NCI-H1417 (cell line): ENCODE measurements at places on chromosomes 7 and 10.

DNA sequence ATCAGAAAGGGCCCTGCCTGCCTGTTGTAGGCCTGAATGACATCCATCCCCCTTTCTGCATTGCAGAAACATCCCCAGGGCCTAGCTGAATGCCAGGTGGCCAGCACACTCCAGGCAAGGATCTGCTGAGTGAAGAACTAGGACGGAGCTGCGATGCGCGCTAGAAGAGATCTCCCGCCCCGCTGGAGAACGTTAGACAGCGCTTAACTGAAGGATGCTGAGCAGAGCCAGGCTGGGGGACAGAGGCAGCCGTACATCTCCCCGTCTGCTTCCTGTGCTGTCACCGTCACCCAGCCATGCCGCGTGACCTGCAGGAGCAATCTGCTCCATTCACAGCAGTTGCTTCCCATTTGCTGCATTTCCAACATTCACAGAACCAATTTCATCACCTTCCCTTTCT, 73.3 kb downstream of the FAM53B start:
- peak; percentile 3 for DNase-seq

DNA sequence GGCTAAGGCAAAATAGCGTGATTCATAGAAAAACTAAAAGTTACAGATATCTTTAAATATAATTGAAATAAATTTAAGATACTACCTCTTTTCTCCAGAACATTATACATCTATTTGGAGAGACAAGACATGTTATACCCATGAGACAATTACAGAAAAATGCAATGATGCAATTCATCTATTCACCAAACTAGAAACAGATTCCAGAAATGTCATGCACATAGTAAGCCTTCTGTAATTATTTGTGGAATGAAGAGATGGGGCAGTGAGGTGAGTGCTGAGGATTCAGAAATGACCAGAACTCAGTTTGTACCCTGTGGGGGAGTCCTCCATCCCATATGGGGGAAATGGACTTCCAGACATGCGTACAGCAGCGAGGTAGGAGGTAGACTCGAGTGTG, 99.4 kb downstream of the MKX start:
- no peak for DNase-seq

GRCh38 chr10:15877836-15878576, 17.7 kb upstream of the MINDY3 start:
- DNase-seq: no peak

- no peak for DNase-seq
These were observed 111.0 kb downstream of the TCF7L2 start for GRCh38 chr10:113061054-113061430.

DNA sequence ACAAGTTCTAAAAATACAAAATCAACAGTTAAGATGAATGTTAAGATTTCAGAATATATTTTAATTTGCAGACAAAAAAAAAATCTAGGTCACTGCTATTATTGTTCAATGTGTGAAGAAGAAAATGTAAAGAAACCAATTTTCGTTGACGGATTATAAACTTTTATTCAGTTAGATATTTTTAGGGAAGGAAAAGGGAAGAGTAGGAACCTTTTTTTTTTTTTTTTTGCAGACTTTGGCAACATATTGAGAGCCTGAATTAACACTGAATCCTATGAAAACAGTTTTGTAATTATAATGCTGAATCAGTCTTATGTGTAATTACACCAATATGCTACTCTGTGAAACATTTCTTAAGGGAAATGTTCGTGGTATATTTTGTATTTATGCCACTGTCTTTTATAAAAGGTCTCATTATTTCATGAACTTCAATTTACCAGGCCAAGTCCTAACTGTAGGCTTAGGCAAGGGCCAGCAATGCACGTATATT, 106.3 kb downstream of the ST8SIA6 start:
- no peak for DNase-seq

- DNase-seq: peak; percentile 88
These were observed 5.3 kb upstream of the PRKRIP1 start for GRCh38 chr7:102390697-102391484.

DNA sequence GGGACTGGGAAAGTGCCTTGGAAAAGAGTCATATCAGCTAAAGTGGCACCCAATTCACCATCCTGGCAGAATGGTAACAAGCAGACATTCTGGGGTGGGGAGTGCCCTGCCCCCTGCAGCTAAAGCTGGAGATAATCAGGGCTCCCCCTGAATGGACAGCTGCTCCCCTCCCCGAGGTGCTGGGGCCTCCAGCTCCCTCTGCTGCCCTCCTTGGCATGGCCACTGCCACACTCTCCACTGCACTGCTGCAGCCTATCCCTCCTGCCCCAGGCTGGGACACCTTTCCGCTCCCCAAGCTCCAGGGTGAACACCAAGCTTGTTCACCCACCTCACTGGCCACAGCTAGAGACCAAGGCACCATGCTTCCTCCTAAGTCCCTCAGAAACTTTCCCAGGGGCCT, 9.8 kb upstream of the PARD3 start:
- no peak for DNase-seq
